Dermis microvascular lymphatic vessel endothelial cell (primary cell): ENCODE measurements at places on chromosomes 6 and 20.
A peak's percentile ranks its signal among the peaks of the same experiment; 100 is the strongest.

GRCh38 chr6:20169119-20169557, 43.1 kb downstream of the MBOAT1 start:
- no peak for DNase-seq

- no peak for DNase-seq
Observed at GRCh38 chr20:44087857-44088120, 99.2 kb downstream of the JPH2 start.

DNA sequence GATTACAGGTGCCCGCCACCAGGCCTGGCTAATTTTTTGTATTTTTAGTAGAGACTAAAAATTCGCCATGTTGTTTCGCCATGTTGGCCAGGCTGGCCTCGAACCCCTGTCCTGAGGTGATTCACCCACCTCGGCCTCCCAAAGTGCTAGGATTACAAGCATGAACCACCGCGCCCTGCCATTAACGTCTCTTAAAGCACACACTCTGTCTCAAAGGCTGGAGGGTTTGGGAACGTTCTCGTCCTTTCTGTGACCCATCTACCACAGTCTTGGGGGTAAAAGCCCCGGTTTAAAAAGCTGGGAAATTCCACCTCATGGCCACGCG, 57.8 kb upstream of the ARID1B start:
- no peak for DNase-seq

DNA sequence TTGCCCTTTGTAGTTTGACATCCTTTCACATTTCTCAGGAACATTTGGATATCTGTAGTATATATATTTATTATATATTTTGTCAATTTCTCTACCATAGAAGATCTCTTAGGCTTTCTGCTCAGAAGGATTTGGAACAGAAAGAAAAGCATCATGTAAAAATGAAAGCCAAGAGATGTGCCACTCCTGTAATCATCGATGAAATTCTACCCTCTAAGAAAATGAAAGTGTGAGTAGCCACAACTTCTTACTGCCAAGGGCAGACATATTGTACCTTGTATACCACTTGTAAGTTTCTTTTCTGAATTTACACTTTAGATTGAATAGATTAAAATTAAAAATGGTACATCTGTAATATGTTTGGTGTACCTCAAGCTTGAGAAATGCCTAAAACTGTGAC, 31.2 kb downstream of the TPX2 start:
- DNase-seq: no peak

GRCh38 chr6:108549741-108550140, 11.0 kb upstream of the FOXO3 start:
- DNase-seq: no peak

DNA sequence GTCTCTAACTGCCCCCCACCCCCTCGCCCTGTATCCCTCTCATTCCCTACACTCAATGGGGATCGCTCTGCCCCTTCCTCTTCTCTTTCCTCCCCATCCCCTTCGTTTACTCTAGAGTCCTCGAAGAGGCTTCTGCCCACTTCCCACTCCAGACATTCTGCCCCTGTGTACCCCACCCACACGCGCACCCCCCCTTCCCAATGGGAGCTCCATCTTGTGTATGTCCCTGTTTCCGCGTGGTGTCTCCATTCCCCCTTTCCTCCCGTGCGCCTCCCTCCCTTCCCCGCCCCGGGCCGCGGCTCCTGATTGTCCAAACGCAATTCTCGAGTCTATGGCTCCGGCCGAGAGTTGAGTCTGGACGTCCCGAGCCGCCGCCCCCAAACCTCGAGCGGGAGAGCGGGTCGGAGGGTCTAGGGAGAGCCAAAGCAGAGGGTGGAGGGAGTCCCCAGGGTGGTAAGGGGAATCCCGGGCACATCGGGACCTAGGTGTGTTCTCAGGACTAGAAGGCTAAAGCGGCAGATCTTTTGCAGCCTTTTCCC, 679 bp upstream of the RING1 start:
- DNase-seq: peak; percentile 57

- DNase-seq: no peak
Observed at GRCh38 chr20:10916312-10916711, 242.5 kb upstream of the JAG1 start.

DNA sequence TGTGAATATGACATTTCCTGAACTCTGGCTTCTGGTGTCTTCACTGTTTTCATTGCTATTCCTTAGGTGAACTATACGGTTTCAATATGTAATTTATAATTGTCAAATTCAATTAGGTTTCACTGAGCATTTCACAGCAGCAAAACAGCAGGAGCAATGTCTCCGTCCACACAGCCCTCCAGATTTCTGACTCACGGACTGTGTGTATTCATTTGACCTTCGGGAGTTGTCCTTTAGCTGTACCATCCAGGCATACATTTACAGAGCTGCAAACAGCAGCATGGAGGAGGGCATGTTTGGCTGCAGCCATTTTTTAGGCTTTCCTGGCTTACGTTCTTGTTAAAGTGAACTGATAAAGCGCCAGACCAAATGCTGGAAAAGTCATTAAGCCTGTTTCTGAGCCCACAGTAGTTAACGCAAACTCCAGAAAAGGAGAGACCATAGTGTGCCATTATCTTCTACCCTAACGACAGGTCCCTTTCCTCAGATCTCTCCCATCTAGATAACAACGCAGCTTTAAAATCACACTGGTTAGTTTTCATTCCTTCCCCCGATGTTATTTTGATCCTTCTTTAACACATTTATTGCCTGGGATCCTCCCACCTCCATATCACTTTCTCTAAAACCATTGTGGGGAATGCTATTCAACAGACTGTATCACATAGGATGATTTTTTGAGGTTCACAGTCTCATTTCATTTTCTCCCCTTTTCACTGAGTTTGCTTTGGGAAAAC, 18.3 kb downstream of the FOXC1 start:
- no peak for DNase-seq

DNA sequence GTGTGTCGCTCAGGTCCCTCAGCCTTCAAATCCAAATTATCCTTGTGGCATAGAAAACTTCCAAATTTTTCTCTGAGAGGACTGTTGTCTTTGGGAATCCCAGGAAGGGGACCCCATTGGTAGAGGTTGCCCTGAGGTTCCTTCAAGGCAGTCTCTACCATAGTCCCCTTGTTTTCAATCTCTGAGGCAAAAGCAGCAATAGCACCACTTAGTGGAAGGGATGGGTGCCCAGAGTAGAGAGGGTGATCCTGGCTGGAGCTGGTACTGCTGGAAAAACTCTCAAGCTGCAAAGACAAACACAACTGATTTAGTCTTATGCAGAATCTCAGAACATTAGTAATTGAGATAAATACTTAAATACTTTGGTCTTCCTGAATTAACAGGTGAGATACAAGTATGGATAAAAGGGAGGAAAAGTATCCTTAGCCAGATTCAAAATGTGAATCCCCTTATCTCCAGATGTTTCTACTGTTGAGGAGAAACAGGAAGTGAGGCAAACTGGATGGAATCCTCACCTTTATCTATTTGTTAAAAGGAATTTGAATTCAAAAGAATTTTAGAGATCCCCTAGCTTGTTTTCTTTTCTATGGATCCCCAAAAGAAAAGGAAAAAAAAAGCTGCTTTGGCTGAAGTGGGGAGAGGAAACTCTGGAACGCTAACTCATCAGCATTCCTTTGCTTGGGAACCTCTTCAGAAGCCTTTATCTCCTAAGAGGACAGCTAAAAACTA, 13.4 kb downstream of the ZNF318 start:
- peak; percentile 32 for DNase-seq

DNA sequence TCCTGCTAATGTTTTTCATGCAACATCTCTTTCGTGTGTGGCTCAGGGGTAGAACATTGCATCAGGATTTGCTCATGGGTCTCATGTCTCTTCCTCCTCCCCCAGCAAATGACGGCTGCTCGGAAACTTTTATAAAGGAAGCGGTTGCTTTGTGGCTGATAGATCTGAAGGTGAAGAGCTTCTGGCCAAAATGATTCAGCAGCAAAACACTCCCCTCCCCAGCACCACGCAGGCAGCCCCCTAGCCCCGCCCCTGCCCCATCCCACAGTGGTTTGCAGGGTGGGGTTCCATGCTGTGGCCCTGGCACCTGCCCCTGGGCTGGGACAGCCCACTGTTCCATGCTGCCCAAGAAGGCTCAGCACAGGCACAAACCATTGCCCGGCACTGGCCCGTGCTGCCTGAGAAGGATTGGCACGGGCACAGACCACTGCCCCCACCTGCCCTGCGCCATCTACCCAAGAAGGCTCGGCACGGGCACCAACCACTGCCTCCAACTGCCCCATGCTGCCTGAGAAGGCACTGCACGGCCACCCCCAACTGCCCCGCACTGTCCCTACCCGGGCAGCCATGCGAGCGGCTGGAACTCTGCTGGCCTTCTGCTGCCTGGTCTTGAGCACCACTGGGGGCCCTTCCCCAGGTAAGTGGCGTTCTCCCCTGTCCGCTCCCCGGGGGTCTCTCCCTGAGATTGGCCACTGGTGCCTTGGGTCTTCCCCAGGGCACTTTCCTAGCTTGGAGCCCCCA, at the start of gene CST7:
CST7 (plus strand) TSS at position 331 of the 741 bp plus-strand sequence; CDS start at position 568, 237 bp downstream.
- no peak for DNase-seq

GRCh38 chr6:138104618-138105213, 2.5 kb downstream of the PERP start:
- no peak for DNase-seq
